T-helper 1 cell (primary cell): ENCODE measurements at places on chromosomes 7 and 10.

DNA sequence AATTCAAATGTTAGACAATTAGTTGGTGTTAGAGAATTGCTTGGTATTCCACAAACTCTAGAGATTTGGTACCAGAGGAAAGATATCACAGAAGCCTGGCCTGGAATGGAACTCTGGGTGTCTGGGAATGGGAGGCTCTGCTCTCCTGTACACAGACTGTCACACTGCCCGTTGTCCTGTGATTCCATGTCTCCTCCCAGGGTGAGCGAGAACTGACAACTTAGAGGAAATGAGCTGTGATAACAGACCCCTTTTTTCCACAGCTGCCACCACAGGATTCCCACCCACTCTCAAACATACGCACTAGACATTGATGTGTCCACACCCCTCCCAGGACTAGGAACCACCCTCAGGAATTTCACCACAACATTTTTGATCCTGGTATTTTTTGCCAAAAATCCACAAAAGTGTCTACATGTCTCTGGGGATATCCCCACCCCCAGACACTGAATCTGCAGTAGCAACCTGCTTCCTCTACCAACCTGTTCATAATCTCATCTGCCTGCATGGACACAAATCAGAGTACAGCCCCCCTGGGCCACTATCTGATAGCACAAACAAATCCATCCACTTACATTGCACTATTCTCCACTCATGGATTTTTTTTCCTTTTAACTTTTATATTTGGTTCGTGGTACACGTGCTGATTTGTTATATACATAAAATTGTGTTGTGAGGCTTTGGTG is 4.7 kb downstream of the ZNF273 start:
- no peak for DNase-seq

GRCh38 chr7:63112764-63113712 is 885.6 kb upstream of the ZNF722 start:
- DNase-seq: no peak

DNA sequence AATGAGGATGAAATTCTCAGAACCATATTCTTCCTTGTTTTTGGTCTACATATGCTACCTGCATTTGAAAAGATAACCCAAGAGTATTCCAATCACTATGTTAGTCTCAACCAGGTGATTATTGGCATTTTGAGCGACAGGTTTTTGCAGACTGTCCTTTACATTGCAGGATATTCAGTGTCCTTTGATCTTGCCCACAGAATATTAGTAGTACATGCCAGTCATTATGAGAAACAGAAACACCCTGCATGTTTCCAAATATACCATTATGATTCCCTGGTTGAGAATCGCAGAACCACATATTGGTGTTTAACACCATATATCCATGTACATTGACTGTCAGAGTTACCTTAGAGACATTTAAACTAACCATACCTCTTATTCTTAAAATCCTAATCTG is 30.6 kb downstream of the TMEM243 start:
- DNase-seq: no peak

DNA sequence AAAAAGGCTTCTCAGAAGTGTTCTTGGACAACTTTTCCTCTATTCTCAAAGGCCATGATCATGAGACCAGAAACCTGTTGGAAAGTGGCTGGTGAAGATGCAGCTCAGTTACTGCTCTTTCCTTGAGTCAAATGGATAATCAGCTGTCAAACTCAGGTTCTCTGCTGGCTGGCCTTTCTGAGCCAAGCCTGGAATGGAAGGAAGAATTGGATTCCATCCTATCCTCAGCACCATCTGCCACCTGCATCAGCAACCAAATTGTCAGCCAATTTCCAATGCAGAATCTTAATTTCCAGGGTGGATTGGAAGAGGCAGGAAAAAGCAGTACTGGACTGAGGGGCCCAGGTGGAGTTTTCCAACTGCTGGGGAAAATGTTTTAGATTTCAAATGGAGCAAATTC is 631.7 kb downstream of the KCNMA1 start:
- no peak for DNase-seq

DNA sequence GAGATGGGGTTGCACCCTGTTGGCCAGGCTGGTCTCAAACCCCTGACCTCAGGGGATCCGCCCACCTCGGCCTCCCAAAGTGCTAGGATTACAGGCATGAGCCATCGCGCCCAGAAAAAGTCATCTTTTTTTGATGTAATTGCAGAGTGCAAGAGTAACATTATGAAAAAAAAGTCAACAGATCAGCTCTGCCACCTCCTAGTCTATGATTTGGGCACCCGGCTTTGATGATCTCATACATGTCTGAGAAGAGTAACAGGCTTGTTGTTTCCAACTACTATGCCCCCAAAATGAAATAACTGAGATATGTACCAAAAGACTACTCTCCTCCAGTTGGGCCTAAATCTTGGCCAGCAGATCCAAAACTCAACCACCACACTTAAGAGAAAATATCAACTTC is 40.8 kb downstream of the VOPP1 start:
- DNase-seq: no peak

DNA sequence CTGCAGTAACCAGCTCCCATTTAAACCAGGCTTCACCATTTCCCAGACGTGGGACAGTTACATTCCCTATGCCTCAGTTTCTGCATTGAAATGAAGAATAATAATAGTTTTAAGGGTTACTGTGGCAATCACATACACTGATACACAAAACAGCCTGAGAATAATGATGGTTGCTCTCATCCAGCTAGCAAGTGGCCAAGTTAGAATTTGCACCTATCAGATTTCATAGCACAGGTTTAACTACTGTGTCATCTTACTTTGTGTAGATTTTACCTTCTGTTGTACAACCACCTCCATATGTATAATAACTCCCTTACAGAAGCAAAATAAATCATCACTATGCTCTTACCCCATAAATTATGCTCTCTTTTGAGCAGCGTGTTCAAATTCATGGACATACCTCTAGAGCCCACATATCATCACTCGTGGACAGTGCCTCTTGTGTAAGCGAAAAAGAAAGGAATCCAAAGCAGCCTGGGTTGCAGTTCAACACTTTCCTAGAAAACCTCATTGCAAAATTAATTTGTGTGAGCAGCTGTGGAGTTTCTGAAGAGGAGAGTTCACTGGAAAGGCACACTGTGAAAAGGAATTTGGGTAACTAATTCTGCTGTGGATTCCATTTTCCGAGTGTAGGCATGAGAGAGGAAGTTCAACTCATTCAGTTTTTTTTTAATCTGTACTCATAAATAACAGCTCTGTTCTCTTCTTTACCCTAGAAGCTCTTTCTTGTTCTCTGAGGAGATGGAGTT is 492.5 kb downstream of the ARL4A start:
- no peak for DNase-seq

- no peak for DNase-seq
Observed at GRCh38 chr7:108127461-108127860, 2.7 kb downstream of the LAMB4 start.

- DNase-seq: no peak
Observed at GRCh38 chr7:157818701-157819454, 482.1 kb downstream of the DNAJB6 start.

GRCh38 chr10:33010132-33011037 is 52.4 kb upstream of the ITGB1 start:
- DNase-seq: peak; percentile 13

- DNase-seq: no peak
Observed at GRCh38 chr7:74481458-74482196, 27.9 kb downstream of the GTF2IRD1 start.

DNA sequence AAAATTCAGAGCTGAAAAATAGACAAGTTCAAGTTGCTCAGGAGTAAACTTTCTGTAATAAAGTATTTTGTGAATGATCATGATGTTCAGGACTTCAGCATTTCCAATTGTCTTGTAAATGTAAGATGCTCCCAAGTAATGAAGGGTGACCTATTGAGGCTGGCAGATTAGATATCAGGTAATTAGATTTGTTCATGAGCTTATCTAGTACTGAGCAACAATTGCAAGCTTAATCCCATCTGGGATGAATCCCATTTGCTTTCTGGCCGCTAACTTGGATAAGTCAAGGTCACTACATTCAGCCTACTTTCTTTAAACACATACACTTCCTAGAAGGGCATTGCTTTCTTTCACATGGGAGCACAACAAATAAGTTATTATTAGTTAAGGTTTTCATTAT is 82.4 kb upstream of the ITGB1 start:
- DNase-seq: no peak

DNA sequence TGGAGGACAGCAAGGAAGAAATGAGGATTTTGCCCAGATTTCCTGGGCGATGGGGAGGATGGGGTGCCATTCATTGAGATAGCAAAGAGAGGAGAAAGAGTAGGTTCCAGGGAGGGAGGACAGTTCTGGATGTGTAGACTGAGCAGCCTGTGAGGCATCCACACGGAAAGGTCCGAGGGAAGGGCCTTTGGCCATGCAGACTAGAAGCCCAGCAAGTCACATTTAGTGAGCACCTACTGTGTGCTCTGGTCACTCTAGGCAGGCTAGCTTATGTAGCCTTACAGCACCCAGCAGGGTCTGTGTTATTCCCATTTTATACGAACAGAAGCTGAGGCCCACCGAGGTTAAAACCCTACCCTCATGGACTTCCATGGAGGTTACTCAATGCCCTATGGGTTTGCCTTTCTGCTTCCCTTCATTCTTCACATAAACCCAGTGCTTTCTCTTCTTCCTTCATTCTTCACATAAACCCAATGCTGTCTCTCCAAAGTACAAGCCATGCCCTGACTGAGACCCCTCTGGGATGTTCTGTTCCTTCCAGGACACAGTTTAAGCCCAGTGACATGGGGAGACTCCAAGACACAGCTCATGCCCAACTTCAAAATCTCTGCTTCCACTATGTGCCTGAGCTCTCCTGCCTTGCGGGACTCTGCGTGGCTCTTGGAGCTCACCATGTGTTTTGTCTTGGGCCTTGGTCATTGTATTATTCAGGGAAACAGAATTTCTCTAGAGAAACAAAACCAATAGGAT is 13.7 kb downstream of the IL2RA start:
- DNase-seq: no peak

DNA sequence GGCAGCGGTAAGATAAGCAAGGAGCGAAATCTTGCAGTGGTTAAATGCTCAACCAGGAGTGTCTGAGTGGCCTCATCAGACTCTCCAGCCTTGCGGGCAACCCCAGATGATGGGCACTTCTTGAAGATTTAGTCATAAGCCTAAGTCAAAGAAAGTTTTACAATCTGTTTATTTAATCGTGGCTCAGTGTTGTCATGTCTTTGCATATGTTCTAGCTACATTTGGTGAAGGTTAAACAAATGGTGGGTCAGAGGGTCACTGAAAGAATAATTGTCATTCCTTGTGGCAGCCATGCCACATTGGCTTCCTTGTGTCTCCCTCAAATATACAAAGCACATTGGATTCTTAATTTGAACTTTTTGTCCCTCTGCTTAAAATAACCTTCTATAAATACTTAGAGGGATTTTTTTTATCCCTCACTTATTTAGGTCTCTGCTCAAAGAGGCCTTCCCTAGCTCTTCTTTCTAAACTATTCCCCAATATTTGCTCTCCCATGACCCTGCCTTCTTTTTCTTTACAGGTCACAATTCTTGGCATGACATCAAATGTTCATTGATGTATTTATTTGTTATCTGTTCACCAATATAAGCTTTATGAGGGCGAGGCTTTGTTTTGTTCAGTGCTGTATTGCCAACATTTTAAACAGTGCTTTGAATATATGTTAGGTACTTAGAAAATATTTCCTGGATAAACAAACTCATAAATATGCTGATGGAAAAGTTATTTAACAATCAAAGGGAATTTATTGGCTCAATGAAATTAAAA is 68.7 kb downstream of the NEUROD6 start:
- DNase-seq: no peak

DNA sequence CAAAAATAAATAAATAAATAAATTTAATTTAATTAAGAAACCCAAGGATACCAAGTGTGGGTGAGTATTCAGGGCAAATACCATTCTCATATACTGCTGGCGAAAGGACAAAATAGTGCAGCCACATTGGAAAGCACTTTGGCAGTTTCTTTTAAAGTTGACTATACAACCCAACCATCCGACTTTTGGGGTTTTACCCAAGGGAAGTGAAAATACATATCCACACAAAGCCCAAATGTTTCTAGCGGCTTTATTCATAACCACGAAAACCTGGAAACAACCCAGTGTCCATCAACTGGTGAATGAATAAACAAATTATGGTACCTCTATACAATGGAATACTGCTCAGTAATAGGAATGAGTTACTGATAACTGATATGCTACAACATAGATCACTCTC is 36.2 kb upstream of the OGDHL start:
- no peak for DNase-seq

DNA sequence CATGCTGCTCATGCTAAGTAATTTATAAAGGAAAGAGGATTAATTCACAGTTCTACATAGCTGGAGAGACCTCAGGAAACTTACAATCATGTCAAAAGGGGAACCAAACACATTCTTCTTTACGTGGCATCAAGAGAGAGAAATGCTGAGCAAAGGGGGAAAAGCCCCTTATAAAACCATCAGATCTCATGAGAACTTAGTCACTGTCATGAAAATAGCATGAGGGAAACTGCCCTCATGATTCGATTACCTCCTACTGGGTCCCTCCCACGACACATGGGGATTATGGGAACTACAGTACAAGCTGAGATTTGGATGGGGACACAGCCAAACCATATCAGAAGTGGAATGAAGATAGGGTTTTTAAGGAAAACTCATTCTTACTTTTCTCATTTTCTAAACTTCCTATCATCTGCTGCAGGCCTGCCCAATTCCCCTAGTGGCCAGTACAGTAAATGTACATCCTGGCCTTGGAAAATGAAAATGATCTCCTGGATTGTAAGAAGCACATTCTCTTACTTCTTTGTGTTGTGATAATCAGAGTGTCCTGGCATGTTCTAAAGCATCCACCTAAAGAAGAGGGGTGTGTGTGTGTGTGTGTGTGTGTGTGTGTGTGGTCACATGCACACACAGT is 421.5 kb downstream of the LRMDA start:
- DNase-seq: no peak

GRCh38 chr10:52779541-52780390 is 7.2 kb upstream of the MBL2 start:
- DNase-seq: no peak

GRCh38 chr7:28649811-28650210 is 237.5 kb downstream of the CREB5 start:
- no peak for DNase-seq

- DNase-seq: no peak
Observed at GRCh38 chr7:55129541-55130394, 111.0 kb downstream of the EGFR start.

- DNase-seq: no peak
Observed at GRCh38 chr10:115073796-115074195, 19.4 kb upstream of the ATRNL1 start.

GRCh38 chr7:116328161-116328560 is 117.8 kb downstream of the TES start:
- DNase-seq: no peak

DNA sequence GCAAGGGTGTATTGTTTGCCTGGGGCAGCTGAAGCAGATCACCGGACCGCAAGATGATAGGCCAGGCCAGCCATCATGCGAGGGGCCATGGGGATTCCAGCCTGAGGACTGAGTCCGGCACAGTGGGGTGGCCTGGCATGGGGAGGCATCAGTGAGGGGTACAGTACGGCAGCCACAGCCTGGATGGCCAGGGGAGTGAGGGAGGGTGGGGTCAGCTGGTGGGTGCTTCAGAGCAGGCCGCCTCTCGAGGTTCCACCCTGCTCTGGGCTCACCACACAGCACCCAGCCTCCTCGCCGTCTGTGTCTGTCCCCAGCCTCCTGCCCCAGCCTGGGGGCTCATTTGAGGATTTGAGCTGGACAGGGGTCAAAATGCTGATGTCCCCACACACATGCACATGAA is 508.5 kb upstream of the FOXK1 start:
- DNase-seq: no peak

GRCh38 chr10:114374053-114374791 is 30.1 kb downstream of the AFAP1L2 start:
- DNase-seq: no peak
